Prostate gland (tissue), 2 donors: ENCODE measurements at places on chromosomes 1 and 21.

GRCh38 chr1:194296201-194296600 is 1109.8 kb upstream of the B3GALT2 start:
- DNase-seq, result no peak

GRCh38 chr1:67887146-67887545 is 53.9 kb upstream of the GNG12 start:
- DNase-seq, result no peak

GRCh38 chr21:33945652-33946270 is 30.2 kb upstream of the ATP5PO start:
- DNase-seq, result no peak

- no peak for DNase-seq
Measured at GRCh38 chr1:41367288-41367642, 6.0 kb downstream of the FOXO6 start.

- DNase-seq, result no peak
Measured at GRCh38 chr1:18549106-18549505, 68.4 kb downstream of the KLHDC7A start.

DNA sequence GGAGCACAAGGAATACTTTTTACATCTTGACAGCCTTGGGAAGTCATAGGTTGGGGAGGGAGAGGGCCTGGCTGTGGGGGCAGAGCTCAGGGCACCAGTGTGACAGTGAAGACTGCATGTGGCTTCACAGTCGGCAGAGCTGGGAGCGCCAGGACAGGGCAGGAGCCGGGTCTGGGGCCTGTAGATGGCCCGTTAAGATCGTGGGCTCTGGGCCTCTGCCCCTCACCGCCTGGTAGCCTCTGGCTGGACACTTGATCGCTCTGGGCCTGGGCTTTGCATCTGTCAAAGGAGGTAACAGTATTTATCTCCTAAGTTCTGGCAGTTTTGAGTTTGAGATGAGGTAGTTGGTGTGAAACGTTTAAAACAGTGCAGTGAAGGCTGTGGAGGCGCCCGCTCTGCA is 4.8 kb downstream of the SLX9 start:
- no peak for DNase-seq

DNA sequence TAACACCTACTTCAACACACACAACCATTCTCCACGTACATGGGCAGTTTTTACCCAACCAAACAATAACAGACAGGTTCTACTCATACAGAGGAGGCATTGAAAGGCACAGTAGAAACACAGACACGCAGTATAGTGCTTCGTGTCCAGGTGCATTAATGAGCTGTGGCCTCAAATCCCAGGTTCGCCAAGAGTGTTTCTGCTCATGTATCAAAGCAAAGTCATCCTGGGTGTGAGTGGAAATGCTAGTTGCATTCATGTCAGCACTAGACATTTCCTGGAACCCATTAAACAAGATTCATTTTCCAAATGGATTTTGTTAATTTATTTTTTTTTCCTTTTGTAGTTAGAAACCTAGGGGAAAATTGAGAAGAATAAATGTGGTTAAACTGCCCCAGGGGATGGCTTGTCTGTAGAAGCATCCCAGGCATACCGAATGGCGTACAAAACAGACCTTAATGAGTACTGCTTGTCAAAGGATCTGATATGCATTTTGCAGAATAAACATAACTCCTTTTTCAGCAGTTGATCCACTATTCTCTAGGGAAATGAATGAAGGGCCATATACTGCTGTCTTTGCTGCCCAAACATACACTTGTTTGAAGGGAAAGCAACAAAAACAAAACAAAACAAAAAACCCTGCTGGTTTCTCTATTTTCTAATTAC is 298.6 kb upstream of the ST6GALNAC5 start:
- DNase-seq, result no peak

DNA sequence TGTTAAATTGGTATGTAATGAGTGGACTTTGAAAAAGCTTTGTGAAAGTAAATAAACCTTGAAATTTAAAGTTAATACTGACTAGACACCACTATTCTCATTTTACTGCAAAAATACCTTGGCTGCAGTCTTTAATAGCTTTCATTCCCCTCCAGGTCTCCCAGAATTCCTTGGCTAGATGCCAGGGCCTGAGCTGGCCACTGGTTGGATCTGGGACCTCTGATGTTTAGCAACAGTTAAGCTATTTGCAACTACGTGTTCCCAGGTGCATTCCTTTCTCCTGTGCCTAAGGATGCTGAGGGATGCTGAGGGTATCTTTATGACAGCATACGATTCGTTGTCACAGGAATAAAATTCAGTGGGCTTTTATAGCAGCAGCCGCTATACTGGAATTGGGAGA is 938.7 kb downstream of the TTLL7 start:
- DNase-seq, result no peak

- DNase-seq, result no peak
Measured at GRCh38 chr1:183571678-183572268, 18.5 kb downstream of the NCF2 start.

DNA sequence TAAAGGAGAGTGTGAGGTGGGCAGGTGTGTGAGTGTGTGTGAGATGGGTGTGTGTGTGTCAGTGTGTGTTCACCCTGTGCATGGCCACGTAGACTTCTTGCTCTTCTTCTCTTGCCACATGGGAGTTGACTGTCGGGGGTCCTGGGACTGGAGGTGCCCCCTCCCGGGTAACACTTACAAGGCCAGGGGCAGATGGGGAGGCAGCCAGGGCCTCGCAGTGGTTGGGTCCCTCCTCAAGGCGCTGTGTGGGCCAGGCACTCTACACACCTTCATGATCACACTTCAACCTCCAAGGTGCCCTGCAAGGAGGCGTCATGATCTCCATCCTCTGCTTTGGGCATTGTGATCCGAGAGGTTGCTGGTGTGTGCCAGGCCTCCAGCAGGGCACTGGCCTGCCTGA is 2.3 kb downstream of the PLA2G2F start:
- no peak for DNase-seq

GRCh38 chr1:9249534-9250410 is 15.2 kb downstream of the H6PD start:
- peak; percentile 44 for DNase-seq

- no peak for DNase-seq
Measured at GRCh38 chr1:172905452-172905851, 145.3 kb downstream of the TNFSF18 start.

DNA sequence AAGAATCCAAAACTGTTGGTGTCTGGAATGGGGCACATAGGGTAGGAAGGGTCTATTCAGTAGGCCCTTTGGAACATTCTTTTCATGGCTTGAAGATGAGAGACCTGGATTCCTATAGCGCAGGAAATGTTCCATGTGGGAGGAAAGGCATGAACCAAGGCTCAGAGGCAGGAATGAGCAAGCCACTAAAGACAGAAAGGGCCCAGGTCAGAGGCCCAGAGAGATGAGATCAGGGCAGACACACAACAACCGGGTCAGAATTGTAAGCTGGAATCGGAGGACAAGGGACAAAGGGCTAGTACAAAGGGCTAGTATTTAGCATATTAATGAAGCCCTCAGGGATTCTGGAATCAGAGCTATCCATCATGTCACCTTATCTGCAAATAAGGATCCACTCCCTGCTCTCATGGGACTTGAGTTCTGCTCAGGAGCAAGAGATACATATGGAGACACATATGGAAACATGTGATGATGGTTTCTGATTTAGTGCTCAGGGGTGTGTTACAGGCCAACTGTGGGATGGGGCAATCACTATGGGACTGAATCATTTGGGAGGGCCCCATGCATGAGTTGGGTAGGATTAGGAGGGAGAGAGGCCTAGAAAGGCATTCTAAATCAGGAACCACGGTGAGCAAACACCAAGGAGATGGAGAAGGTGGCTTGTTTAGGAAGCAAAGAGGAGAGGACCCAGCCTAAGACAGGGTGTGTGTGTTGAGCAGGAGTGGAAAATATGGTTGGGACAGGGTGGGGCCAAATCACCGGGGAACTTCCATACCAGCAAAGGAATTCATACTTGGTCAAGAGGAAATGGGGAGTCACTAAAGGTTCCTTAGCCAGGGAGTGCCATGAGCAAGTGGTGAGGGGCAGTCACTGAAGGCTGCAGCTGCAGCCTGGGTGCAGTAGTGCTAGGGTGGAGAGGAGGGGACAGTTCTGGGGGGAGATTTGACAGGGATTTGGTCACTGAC is 8.6 kb downstream of the NECTIN4 start:
- DNase-seq, result no peak

- DNase-seq, result no peak
Measured at GRCh38 chr1:198153804-198154203, 3.0 kb upstream of the NEK7 start.
